ENCODE measurements at places on chromosomes 12 and 14.

DNA sequence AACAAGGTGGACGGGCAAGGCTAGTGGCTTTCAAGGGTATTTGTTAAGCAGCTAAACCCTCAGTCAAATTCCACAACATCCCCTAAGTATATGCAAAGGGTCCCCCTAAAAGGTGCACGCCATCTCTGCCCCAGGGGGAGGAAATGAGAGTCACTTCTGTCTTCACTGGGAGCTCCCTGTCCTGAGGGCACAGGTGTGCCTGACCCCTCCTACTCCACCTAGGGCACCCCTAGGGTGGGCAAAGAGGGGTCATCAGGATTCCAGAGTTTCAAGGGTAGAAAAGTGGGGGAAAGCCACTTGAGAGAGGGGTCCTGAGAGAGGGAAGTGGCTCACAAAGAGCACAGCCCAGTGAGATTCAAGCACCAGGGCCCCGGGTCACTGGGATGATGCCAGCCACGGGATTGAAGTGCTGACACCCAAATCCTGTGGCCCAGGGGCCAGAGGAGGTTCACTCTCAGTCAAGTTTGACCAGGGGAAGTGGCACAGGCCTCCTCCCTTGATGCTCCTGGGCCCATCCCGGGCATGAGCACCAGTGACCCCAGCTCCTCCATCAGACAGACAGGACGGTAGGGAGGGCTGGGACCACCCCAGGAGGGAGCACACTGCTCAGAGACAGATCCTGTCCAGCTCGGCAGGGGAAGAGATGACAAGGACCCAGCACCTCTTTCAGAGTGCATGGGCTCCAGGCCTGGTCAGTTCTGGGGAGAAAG is 82.3 kb upstream of the BCL11B start:
- no peak for DNase-seq

DNA sequence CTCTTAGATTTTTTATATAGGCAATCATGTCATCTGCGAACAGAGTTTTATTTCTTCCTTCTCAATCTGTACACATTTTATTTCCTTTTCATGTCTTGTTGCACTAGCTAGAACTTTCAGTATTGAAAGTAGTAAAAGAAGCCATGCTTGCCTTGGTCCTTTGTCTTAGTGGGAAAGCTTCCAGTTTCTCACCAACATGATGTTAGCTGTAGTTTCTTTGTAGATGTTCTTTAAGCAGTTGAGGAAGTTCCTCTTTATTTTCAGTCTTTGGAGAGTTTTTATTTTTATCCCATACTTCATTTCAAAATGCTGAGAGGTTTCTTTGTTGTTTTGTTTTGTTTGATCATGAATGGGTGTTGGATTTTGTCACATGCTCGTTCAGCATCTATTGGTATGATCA is 12.7 kb upstream of the RIMKLB start:
- DNase-seq, result no peak

- DNase-seq, result no peak
These were observed 122.8 kb downstream of the AACS start for GRCh38 chr12:125187780-125188741.

- DNase-seq, result no peak
These were observed 74.4 kb downstream of the CLMN start for GRCh38 chr14:95245334-95245733.

DNA sequence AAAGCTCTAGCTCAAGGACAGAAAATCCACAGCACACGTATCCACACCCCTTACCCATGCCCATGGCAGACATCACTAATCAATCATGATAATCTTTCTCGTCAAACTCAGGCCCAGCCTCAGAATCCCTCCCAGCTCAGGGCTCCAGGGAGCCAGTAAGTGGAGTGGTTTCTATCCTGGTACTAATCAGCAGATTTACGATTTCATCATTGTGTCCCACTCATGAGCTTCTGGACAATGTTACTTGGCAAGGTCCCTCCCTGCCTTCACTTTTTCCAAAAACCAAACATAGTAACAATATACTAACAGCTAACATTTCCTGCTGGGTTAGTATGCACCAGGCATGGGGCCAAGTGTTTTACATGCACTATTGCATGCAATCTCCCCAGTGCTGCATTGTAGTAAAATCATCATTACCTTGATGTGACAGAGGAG is 45.8 kb upstream of the NCOR2 start:
- DNase-seq, result no peak

Measured in HTR-8/SVneo (cell line).